ENCODE measurements at places on chromosomes 2 and 18. TPM values are rescaled to one million over a fixed set of nuclear protein-coding genes. Genes with fewer than 3 reads are reported as not detected.
A peak's percentile ranks its signal among the peaks of the same experiment; 100 is the strongest.

The STRADB gene
- total RNA-seq = 41.1 TPM

The MZT2B gene
- total RNA-seq = 111 TPM

The TGIF1 gene
- 113 TPM for total RNA-seq

The UGT1A3 gene
- not detected for total RNA-seq

The ANKMY1 gene
- 7.1 TPM for total RNA-seq

The TDRD15 gene
- not detected for total RNA-seq

The SLC9A4 gene
- not detected for total RNA-seq

The IL1RL1 gene
- total RNA-seq = not detected

- DNase-seq = no peak
These were observed 573.2 kb downstream of the METTL4 start for GRCh38 chr18:1998121-1998520.

- DNase-seq = no peak
These were observed 23.5 kb downstream of the NCK2 start for GRCh38 chr2:105768176-105768575.

DNA sequence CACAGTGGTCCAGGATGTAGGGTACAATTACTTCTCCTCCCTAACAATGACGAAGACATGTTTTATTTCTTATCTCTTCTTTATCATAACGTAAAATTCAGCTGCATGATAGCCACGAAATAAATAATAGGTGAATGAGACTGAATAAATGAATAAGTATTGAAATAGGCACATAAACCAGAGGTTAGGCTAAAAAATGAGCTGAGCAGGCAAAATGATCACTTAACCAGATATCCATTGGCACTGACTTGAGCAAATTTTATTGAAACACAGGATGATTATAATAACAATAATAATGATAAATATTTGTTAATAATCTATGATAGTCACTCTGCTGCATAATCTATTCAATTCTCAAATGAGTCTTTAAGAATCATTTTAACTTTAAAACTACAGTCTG is 506.9 kb upstream of the ZNF804A start:
- DNase-seq = no peak

DNA sequence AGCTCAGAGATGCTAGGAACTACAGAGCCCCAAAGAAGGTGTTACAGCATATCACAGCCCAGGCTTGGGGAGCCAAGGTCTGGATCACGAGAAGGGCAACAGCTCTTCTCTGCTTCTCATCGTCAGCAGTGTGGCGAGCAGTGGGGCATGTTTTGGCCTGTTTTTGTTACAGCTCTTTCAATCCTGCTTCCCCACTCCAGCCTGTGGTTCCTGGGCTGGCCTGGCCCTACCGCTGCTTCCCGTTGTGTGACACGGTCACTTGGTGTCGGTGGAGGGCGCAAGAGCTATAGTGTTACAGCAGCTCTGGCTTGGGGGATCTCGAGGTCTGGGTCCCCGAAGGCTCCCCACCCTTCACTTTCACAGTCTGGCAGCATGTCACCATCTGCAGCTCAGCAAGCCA is 870.2 kb downstream of the CBLN2 start:
- no peak for DNase-seq

DNA sequence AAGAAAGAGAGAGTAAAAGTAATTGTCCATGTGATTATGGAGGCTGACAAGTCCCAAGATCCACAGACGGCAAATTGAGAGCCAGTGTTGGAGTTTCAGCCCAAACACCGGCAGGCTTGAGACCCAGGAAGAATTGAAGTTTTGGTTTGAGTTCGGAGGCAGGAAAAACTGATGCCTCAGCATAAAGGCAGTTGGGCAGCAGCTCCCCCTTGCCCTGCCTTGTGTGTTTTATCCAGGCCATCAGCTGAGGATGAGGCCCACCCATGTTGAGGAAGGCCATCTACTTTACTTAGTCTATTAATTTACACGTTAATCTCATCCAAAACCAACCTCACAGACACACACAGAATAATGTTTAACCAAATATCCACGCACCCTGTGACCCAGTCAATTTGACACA is 64.6 kb upstream of the SERPINE2 start:
- DNase-seq = no peak

DNA sequence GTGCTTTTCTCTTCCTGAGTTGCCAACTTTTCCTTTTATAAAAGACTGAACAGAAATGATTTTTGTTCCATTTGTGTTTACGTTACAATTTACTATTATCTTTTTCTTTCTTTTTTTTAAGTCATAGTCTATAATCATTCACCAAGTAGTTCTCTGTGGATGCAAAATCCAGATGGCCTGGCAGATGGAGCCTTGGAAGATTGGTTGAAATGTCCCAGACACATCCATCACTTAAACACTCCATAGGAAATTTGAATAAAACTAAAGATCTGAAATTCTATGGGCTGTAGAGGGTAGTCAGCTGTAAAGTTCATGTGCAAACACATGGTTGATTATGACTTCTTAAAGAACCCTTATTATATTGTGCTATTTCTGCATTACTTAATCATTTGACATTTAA is 164.8 kb upstream of the DOCK10 start:
- DNase-seq = no peak

DNA sequence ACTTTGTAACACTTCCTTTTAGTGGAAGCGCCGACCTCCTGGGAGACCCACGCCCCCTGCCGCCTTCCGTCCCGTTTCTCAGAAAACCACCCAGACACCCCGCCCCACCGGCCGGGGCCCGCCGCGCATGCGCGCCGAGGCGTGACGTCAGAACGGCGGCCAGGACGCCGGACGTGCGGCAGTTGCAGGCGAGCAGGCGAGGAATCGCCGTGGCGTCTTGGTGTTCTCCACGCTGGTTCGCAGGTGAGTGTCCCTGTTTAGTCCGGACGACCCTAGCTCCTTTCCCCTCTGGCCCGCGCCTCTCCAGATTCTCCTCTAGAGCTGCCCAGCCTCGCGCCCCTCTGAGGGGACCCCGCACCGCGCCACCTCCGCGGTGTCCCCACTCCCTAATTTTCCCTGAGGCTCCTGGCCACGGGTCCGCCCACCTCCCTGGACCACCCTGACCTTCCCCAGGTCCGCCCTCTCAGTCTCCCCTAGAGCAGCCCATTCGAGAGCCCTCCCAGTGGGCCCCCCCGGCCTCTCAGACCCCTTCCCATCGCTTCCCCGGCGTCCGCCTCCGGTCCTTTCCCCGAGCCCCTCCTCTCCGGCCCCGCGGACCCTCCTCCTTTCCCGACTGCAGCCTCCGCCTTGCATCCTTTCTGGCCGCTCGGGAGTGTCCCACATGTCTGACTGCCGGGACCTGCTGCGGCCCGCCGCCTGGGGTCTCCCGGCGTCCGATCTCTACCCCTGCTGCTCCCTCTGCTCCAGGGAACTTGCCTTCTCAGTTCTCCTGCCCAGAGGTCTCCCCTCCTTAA is at the start of gene PLEKHB2:
Gene PLEKHB2, plus strand, starts transcription at position 181 of the 794 bp plus-strand sequence. CDS start 15,606 bp downstream, outside the sequence.
- peak; percentile 80 for DNase-seq

GRCh38 chr18:80034852-80035406 is 695 bp downstream of the RBFA start:
- DNase-seq = no peak

DNA sequence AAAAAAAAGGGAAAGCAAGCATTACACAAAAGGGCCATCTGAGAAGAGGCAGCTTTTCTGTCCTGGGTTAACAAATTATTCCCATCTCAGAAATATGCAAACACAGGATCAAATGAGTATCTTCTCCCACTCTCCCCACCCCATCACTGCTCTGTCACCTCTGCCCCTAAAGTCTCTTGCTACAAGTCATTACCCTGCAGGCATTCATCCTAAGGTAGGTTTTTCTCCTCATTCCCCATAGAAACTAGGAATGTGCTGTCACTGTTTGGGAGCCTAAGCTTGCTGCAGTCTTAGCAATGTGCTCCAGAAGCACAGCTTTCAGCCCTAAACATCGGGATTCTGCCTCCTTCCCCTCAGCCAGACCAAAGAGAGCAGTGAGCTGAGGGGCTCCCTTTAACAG is 3.6 kb downstream of the LRRTM1 start:
- DNase-seq = no peak

DNA sequence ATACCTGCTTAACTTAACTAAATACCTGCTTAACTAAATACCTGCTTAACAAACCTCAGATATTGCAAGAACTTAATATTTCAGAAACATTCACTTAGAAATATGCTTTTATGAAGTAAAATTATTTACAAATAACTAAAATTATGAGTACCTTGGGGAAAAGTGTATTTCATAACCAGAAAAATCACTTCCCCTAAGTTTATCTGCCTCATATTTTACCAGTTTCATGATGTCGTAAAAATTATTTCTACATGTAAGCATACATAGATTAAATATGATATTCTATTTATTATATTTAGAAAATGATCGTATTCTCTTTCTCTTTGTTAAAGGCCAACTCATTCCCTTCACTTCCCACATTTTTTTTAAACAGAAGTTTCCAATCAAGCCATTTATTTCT is 41.5 kb upstream of the DSC1 start:
- no peak for DNase-seq

- no peak for DNase-seq
These were observed 72.8 kb downstream of the PHLPP1 start for GRCh38 chr18:62788111-62788510.

GRCh38 chr2:144826105-144826504 is 306.2 kb upstream of the ZEB2 start:
- no peak for DNase-seq

DNA sequence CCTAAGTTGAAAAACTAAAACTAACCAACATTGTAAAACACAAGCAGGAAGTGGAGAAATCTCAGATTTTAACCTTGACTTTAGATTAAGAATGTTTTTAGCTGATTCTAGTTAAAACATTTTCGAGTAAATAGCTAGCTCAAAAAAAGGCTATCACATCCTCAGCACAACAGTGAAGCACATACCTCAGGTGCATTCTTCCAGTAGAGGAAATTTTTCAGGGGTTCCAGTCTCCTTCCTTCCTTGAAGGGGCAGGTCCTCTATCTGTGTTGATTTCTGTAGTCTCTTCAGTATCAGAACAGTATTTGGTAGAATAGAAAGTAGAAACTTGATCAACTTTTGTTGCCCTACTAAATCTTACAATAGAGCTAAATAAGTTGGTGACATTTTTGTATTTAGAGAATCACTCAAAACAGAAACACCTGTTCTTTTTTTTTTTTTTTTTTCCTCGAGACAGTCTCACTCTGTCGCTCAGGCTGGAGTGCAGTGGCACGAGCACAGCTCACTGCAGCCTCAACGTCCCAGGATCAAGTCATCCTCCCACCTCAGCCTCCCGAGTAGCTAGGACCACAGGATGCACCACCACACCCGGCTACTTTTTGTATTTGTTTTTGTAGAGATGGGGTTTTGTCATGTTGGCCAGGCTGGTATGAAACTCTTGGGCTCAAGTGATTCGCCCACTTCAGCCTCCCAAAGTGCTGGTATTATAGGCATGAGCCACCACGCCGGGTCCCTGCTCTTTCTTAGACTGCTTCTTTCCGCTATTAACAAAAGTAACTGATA is 6.9 kb upstream of the GPR155 start:
- no peak for DNase-seq

DNA sequence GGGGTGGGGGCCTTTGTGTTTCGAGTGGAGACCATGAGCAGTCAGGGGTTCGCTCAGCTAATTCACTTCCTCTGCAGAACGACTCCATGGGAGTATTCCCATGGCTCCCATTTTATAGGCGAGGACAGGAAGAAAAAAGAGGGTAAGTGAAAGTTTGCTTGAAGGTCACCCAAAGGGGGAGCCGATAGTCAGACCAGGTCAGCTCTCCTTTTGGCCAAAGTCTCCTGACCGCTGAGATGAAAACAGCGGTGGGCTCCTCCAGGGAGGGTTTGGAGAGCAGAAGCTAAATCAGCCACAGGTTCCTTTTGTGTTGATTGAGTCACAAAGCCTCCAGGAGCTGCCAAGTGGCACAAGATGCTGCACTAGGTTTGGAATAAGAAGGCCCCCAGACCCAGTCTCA is 34.1 kb upstream of the CTAGE1 start:
- DNase-seq = peak; percentile 34

- peak; percentile 56 for DNase-seq
These were observed 10.6 kb downstream of the PTPRM start for GRCh38 chr18:7577706-7578105.

GRCh38 chr2:9593925-9594324 is 36.9 kb downstream of the YWHAQ start:
- DNase-seq = no peak

GRCh38 chr18:57970356-57971095 is 73.5 kb upstream of the NEDD4L start:
- DNase-seq = no peak

GRCh38 chr2:79980816-79981215 is 323.7 kb downstream of the LRRTM1 start:
- no peak for DNase-seq

- DNase-seq = no peak
These were observed 50.3 kb upstream of the ID2 start for GRCh38 chr2:8631465-8632005.

Measured in M059J (cell line).